Lung microvascular endothelial cell (primary cell): ENCODE measurements at places on chromosomes 2 and 18. TPM values are rescaled to one million over a fixed set of nuclear protein-coding genes. Genes with fewer than 3 reads are reported as not detected.

Gene AMER3
- not detected in 2 replicates for total RNA-seq

Gene MFSD2B
- under 0.01 TPM in 2 replicates for total RNA-seq

Gene RIT2
- not detected in 2 replicates for total RNA-seq

Gene ALLC
- total RNA-seq = not detected in 2 replicates

Gene DIS3L2
- total RNA-seq = 10.2 and 14.1 TPM in 2 replicates

Gene NAT8
- not detected in 2 replicates for total RNA-seq

Gene TMEM200C
- total RNA-seq = not detected in 2 replicates

Gene MALL
- 13.7 and 46.0 TPM in 2 replicates for total RNA-seq

Gene POTEC
- not detected in 2 replicates for total RNA-seq

Gene TMEM237
- 11.9 and 13.9 TPM in 2 replicates for total RNA-seq

Gene ERBB4
- under 0.01 TPM in 2 replicates for total RNA-seq

Gene TUBB8B
- not detected in 2 replicates for total RNA-seq
